Activated naive CD4-positive, alpha-beta T cell treated with anti-CD3 and anti-CD28 coated beads, Interleukin-2, amount 10 ng/mL, durations not matched to agents 7 days and 5 days (primary cell): ENCODE measurements at places on chromosomes 7 and 10.

DNA sequence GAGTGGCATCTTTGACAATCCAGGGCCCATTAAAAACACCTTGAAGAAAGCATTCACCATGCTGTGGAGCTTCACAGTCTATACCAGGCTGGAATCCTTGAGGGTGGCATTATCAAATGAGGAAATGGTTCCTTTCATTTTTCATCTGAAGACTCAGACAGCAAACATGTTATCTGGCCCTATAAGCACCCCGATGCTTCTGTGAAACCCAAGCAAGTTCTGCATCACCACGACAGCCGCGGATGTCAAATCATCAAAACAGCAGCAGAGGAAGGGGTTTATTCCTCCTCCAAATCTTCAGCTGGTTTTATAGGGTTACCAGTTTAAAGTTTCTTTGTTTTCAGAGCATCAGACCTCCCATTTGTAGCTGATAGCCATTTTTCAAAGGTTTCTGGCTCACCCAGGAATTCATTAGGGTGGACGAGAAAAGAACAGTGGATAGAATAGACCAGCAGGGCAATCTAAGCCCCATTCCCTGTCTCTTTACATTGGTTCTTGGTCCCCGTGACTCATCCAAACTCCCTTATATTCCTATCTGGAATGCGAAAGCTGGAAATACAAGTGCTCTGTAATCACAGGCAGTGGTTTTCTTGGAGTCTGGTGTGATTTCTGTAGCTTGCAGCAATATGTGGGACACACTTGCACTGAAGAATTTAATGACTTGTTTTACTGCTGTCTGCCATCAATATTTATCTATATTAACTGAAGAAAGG, 217.9 kb downstream of the SKAP2 start:
- H3K4me3 ChIP-seq = no peak overlapping the region
- no peaks in the 10 kb centered on the region for H3K36me3 ChIP-seq
- peaks cover 24% of the 10 kb centered on the region for H3K27me3 ChIP-seq

GRCh38 chr10:111089293-111089692, 12.5 kb downstream of the ADRA2A start:
- no peak overlapping the region for H3K27ac ChIP-seq
- no peaks in the 10 kb centered on the region for H3K36me3 ChIP-seq
- H3K4me3 ChIP-seq = no peak overlapping the region
- no peaks in the 10 kb centered on the region for H3K4me1 ChIP-seq

DNA sequence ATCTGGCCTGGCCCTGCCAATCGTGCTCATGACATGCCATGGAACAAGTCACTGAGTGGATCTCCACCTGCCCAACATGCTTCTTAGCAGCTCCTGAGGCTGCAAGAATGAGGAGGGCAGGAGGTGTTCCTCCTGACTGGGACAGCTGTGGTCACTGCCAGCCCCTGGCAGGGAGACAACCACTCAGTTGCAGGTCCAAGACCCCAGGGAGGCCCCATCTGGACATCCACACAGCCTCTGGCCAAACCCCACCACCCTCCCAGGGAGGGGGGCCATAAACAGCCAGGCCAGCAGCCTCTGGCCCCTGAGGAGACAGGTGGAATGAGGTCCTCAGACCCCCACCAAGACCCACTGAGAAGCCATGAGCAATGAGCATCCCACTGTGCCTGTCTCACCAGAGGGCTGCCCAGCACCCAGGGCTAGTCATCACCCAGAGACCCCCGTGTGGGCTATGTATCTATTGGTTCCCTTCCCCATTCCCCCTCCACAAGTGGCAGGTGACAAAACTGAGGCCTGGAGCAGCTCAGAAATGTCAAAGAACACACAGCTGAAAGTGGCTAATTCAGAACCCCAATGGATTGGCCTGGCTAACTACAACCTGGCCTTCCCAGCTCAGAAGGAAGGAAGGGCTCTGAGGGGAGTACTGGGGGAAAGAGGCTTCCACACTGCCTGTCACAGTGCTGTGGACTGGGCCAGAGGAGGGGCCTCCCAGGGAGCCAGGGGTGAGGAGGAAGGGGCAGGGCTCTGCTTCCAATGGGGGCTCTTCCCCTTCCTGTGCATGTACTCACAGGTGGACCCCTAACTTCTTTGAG, 3.0 kb downstream of the GPRIN2 start:
- no peak overlapping the region for H3K4me3 ChIP-seq
- H3K27me3 ChIP-seq = peaks cover 2% of the 10 kb centered on the region
- no peaks in the 10 kb centered on the region for H3K36me3 ChIP-seq

DNA sequence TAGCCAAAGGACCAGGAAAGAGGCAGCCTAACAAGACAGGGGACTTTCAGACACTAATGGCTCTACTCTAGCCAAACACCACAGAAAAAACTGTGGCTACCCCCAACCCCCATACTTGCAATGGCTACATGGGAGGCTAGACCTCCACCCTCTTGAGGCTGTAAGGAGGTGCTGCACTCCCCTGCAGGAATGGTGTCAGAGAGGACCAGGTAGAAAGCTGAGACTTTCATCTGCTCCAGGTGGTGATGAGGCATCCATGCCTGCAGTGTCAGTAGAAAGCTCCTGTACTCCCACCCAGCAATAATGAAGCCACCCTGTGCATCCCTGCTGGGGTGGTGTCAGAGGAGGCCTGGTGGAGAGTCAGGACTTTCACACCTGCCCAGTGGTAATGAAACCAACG, 18.9 kb upstream of the SORCS3 start:
- no peak overlapping the region for H3K4me3 ChIP-seq
- H3K4me1 ChIP-seq = no peaks in the 10 kb centered on the region
- H3K27ac ChIP-seq = no peak overlapping the region
- DNase-seq = no peak
- H3K27me3 ChIP-seq = peaks cover 19% of the 10 kb centered on the region

DNA sequence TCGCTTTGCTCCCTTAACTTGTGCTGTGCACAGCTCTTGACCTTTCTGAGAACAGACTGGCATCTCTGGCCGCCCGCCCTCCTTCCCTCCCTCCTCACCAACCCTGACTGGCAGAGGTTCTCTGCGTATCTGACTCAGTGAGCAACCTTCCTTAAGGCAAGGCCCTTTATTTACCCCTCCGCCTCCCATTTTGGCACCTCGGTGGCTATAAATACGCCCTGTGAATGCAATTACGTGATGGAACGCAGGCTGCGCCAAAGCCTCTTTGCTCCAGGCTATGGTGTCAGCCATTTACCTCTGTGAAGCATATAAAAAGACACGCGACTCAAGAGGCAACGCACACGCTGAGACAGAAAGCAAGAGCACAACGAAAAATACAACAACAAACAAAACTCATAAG, 764.3 kb downstream of the SUGCT start:
- H3K4me3 ChIP-seq = no peak overlapping the region
- no peak for DNase-seq
- no peaks in the 10 kb centered on the region for H3K27me3 ChIP-seq
- H3K36me3 ChIP-seq = no peaks in the 10 kb centered on the region

DNA sequence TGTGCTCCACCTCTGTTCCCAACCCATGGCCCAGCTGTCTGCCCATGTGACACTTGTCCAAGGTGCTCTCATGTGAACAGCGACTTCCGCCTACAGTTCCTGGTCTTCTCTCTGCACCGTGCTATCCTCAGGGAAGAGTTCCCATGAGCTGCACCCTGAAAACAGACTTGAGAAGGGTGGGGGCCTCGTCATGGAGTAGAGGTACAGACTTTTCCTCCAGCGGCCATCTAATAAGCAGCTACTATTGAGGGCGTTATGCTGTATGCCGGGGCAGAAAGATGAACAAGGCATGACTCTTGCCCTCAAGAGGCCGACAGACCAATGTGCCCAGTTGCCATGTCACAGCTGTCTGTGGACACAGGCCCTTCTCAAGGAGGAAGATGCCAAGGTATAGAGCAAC, 25.4 kb upstream of the LYZL1 start:
- no peak overlapping the region for H3K27ac ChIP-seq
- H3K4me3 ChIP-seq = no peak overlapping the region
- H3K27me3 ChIP-seq = peaks cover 9% of the 10 kb centered on the region
- no peak for DNase-seq
- H3K4me1 ChIP-seq = no peaks in the 10 kb centered on the region

DNA sequence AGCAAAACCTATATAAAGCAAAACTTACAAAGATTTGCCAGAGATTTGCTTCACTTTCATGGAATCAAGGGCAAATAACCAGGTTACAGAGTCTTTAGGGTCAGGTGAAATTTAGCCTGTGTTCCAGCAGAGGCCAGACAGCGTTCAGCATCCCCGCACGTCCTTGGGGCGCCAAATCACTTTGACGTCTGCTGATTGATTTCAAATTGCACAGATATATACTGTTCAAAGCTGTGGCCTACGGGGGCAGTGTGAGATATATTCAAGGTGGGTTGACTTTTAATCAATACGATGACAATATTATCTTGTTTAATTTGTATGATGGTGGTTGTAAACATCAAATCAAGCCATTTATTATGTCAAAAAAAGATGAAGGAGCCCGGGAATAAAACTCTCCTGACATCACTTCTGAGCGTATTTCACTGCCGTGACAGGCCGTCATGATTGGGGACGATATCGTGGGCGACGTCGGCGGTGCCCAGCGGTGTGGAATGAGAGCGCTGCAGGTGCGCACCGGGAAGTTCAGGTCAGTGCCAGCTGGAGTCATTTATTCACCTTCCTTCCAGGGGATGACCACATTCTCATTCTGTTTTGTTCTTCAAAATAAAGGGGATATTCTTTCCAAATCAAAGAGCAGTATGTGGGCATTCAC, 55.2 kb downstream of the LHPP start:
- no peak overlapping the region for H3K4me3 ChIP-seq
- DNase-seq = no peak
- peaks cover 3% of the 10 kb centered on the region for H3K4me1 ChIP-seq
- H3K36me3 ChIP-seq = no peaks in the 10 kb centered on the region

GRCh38 chr10:104509981-104510380, 131.1 kb upstream of the SORCS3 start:
- no peak overlapping the region for H3K27ac ChIP-seq
- no peaks in the 10 kb centered on the region for H3K36me3 ChIP-seq
- H3K4me1 ChIP-seq = no peaks in the 10 kb centered on the region
- no peak overlapping the region for H3K4me3 ChIP-seq
- peaks cover 5% of the 10 kb centered on the region for H3K27me3 ChIP-seq
- DNase-seq = no peak

DNA sequence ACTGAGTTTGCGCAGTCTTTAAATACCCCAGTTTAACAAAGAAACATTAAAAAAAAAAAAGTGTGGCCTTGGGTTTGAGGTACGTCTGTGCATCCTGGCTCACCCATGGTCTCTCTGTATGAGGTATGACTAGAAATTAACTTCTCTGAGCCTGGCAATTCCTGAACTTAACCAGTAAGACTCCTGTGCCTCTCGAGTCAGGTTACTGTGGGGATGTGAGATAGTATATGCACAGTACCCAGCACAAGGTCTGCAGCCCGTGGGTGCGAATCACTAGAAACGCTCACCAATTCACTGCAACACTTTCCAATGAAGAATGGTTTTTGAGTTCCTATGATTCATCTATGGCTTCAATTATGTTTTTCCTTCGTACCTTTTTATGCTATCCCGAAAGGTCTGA, 149.9 kb downstream of the SFMBT2 start:
- H3K4me1 ChIP-seq = peaks cover 51% of the 10 kb centered on the region
- H3K36me3 ChIP-seq = peaks cover 13% of the 10 kb centered on the region
- no peak overlapping the region for H3K27ac ChIP-seq
- no peak overlapping the region for H3K4me3 ChIP-seq
- DNase-seq = no peak
